ENCODE measurements at places on chromosomes 13 and 19.

DNA sequence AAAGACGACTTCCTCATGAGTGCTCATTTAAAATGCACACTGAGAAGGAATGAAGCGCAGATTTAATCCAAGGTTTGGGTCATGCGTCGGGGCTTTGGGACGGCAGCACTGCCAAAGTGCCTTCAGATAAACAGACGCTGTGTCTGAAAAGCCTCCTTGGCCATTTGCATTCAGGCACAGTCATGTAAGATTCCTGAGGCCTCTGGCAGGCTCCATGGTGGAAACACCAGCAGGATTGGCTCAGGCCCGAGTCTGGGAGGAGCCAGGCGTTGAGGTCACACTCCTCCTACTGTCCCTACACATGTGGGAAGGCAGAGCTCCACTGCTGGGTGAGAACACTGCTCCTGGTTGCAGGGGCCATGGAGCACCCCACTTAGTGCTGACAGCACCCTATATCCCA, 113.3 kb upstream of the KL start:
- peak; percentile 50 for DNase-seq

- DNase-seq, result no peak
Measured at GRCh38 chr13:72562686-72563085, 164.7 kb downstream of the MZT1 start.

- DNase-seq, result peak; percentile 73
Measured at GRCh38 chr19:29121684-29122083, 91.3 kb downstream of the UQCRFS1 start.

- no peak for DNase-seq
Measured at GRCh38 chr13:67351909-67352308, 121.8 kb upstream of the PCDH9 start.

DNA sequence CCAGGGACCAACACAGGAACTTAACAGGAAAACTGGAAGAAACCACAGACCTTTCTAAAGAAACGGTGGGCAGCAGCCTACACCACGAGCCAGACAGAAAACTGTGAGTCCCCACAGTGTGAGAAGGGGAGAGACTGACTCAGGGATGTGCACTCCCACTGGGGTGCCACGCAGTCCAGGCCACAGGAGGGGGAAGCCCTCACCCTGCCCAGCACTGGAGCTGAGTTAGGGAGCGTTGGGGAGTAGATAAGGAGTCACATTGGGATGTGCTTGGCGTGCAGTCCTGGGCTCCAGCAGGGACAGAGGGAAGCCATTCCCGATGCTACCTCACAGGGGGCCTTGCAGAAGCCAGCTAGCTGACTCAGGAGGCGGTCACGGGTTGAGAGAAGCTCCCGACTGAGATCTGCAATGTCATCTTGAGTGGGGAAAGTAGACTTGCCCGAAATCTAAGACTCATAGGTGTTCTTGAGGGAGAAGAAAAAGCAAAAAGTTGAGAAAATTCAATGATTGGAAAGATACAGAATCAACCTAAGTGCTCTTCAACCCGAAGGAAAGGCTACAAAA, 17.3 kb downstream of the SIGLEC8 start:
- DNase-seq, result no peak

GRCh38 chr13:33927315-33927714, 109.4 kb downstream of the RFC3 start:
- DNase-seq, result no peak

- DNase-seq, result no peak
Measured at GRCh38 chr13:100323937-100324336, 235.0 kb downstream of the PCCA start.

DNA sequence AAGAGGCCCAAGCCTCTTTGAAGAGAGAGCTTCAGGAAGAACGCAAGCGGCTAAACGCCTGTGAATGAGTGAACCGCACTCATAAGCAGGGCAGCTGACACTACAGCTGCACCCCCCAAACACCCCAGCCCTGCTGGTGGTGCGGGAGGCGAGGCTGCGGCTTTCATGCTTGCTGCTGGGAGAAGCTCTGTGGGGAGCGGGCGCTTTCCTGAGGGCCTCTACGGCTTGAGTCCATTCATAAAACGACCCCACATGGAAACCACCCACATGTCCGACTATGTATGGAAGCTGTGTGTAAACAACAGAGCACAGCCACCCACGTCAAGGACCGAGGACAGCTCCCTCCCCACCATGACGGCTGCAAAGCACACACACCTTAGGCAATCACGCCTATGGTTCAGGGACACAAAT, 5.5 kb downstream of the AP3D1 start:
- DNase-seq, result no peak

DNA sequence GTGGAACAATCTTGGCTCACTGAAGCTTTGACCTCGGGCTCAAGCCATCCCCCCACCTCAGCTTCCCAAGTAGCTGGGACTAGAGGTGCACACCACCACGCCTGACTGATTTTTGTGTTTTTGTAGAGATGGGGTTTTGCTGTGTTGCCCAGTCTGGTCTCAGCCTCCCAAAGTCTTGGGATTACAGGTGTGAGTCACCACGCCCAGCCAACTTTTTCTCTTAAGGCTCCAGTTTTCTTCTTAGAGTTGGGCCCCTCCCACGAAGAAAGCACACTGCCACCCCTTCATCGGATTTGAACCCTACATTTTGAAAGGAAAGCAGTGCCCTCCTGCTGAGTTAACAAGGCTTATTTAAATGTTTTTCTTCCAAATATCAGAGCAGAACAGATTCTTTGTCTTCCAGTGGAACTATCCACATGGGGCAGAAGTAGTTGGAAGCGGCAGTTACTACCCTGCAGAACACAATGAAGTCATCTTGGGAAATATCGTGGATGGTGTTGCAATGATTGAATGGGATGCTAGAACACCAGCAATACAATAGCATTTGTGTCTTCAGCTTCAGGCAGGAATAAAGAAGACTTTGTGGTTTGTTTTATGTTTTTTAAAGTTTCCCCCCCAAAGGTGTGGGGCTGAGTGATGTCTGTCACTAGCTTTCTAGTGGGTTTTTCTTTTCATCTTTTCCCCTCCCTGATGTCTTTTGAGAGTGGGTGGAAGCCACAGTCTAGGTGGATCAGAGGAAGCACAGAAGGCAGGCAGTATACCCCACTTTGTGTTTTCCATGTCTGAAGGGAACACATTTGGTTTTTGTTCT, 8.9 kb downstream of the ACTN4 start:
- no peak for DNase-seq

GRCh38 chr13:44868397-44868796, 120.9 kb downstream of the NUFIP1 start:
- DNase-seq, result no peak

GRCh38 chr19:33292595-33293254, 9.6 kb downstream of the CEBPA start:
- no peak for DNase-seq

DNA sequence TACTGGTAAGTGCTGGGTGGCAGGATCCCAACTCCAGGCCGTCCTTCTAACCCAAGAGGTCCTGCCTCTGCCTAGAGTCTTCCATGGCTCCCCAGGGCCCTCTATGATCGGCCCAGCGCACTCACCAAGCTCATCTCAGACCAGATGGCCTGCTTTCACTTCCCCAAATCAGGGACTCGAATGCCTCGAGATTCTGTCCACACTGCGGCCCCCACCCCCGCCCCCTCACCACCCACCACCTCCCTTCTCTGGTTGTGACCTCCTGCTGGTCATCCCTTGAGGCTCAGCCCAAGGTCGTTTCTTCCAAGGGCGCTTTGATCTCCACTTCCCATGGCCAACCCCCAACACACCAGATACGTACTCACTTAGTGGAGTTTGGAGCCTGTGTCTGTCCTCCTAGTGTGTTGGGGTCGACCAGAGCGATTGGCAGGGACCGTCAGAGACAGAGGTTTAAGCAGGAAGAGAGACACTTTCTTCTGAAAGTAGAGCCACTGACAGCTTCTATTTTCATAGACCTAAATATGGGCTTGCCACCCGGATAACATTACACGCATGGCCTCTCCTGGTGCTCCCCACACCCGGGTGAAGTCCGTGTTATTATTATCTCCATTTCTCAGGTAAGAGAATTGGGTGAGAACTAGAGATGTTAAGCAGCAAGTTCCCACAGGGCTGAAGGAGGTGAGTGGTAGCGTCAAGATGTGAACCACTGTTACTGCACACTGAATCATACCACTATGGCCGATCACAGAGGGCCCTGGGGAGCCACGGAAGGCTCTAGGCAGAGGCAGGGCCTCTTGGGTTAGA, at the start of gene FCER2:
Gene FCER2, minus strand, starts transcription at position 478 of the 804 bp plus-strand sequence. CDS start 2,371 bp downstream, outside the sequence.
- no peak for DNase-seq

Data from iPS-NIHi11 (cell line).